ENCODE measurements at places on chromosomes 7 and 10. TPM values are rescaled to one million over a fixed set of nuclear protein-coding genes. Genes with fewer than 3 reads are reported as not detected.

Gene GDF2
- total RNA-seq: not detected

Gene TES
- total RNA-seq: 70.5 TPM

Gene GOLGA7B
- total RNA-seq: 3.8 TPM

Gene ARHGAP22
- total RNA-seq: 4.0 TPM

Gene OPN1SW
- not detected for total RNA-seq

Gene SPDYE8
- total RNA-seq: not detected

Gene MCM10
- total RNA-seq: 22.3 TPM

Gene CALML3
- total RNA-seq: not detected

Gene INHBA
- total RNA-seq: 0.55 TPM

Gene LEP
- total RNA-seq: not detected

Gene C10orf95
- 0.15 TPM for total RNA-seq

Gene NEURL1
- 0.75 TPM for total RNA-seq

Gene TDRD1
- not detected for total RNA-seq

Gene CUX1
- total RNA-seq: 43.4 TPM

Gene SDK1
- 0.37 TPM for total RNA-seq

Gene ASB10
- total RNA-seq: not detected

Gene SHTN1
- total RNA-seq: 25.9 TPM

Gene NOS3
- 0.51 TPM for total RNA-seq

Gene STEAP1
- total RNA-seq: 16.1 TPM

Gene MKI67
- 57.6 TPM for total RNA-seq

Gene WDR37
- 7.9 TPM for total RNA-seq

Gene CPVL
- 0.37 TPM for total RNA-seq

Gene IDI2
- total RNA-seq: not detected

Gene BTBD16
- 0.46 TPM for total RNA-seq

Gene C7orf57
- total RNA-seq: 0.31 TPM

Gene NPTX2
- total RNA-seq: 0.12 TPM

Gene CLDN3
- total RNA-seq: 3.6 TPM

Gene PRSS1
- total RNA-seq: not detected

Gene OPALIN
- not detected for total RNA-seq

Gene CAV1
- 671 TPM for total RNA-seq

Gene H2BK1
- total RNA-seq: not detected

Gene ACHE
- total RNA-seq: 3.0 TPM

Gene CASP7
- 24.4 TPM for total RNA-seq

Gene HECW1
- total RNA-seq: 17.2 TPM

Gene UCN3
- not detected for total RNA-seq

Gene MPLKIP
- 35.2 TPM for total RNA-seq

Gene GBX1
- 0.17 TPM for total RNA-seq

Gene DKK1
- total RNA-seq: 499 TPM

Gene MOGAT3
- not detected for total RNA-seq

Gene SLC16A12
- total RNA-seq: 0.67 TPM

Gene PLPP4
- total RNA-seq: 0.15 TPM

Gene PRLHR
- not detected for total RNA-seq

Gene VPS37D
- 4.8 TPM for total RNA-seq

Gene ZSCAN25
- total RNA-seq: 10.0 TPM

Gene TRIL
- not detected for total RNA-seq

Gene SPDYE2B
- total RNA-seq: not detected

Gene RPEL1
- not detected for total RNA-seq

Gene GIMAP4
- not detected for total RNA-seq

Gene LLCFC1
- total RNA-seq: not detected

Gene NEBL
- 11.9 TPM for total RNA-seq

Gene ADAM8
- total RNA-seq: 3.9 TPM

Gene C7orf33
- total RNA-seq: not detected

Gene C10orf90
- 2.7 TPM for total RNA-seq
